Progenitor cell of endocrine pancreas (in vitro differentiated cells): ENCODE measurements at places on chromosomes 7 and 10. TPM values are rescaled to one million over a fixed set of nuclear protein-coding genes. Genes with fewer than 3 reads are reported as not detected.
A peak's percentile ranks its signal among the peaks of the same experiment; 100 is the strongest.

DNA sequence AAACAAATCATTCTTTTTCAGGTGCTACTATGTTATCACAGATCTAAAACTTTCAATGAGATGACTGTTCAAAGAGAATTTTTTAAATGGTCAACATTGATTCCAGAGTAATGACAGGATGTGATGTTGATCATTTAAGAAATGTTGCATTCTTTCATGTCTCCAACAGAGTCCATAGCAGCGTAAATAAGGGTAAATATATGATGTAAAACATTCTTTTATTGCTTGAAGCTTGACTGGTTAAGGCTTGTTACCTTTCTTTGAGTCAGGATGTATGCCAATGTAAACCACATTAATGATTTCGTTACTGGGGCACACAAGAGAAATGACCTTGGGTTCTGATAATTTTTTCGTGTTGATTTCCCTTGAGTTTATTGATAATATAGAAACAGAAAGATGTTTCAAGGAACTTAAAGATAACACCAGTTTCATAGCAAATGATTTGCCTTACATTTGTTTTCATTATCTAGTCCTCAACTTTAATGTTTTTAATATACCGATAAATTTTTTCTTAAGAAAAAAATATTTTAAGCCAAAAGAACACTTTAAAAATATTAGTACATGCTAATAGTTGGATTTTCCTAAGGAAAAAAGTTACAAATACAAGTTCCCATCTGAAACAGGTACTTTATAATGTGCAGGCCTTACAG is 3.5 kb downstream of the STK17A start:
- no peak for DNase-seq

The DPP6 gene
- total RNA-seq: 13.1 and 13.4 TPM in 2 replicates

GRCh38 chr7:29987811-29988317 is 1.7 kb downstream of the SCRN1 start:
- DNase-seq: no peak

DNA sequence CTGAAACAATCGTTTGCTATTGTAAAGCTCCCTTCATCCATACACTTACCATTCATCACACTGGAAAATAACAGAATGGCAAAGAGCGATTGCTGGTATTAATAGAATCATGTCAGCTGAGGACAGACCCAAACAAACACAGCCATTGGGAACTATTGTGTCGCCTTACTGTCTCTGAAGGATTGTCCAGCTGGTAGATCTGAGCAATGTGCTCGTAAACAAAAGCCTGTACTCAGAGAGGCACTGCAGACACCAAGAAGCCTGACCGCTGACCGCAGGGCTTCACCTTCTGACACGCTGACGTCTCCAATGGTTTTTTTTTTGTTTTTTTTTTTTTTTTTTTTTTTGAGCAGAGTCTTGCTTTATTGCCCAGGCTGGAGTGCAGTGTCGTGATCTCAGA is 151.0 kb upstream of the FRMD4A start:
- DNase-seq: no peak

The CPN1 gene
- 4.1 and 4.5 TPM in 2 replicates for total RNA-seq

The OR2A2 gene
- not detected in 2 replicates for total RNA-seq

DNA sequence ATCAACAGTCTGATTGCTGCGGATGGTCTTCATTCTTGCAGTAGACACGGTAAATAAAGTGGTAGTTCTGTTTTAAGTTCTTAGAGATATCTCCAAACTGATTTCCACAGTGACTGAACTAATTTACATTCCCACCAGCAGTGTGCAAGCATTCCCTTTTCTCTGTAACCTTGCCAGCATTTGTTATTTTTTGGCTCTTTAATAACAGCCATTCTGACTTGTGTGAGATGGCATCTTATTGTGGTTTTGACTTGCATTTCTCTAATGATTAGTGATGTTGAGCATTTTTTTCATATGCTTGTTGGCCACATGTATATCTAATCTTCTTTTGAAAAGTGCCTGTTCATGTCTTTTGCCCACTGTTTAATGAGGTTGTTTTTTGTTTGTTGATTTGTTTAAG is 30.2 kb upstream of the CXCL12 start:
- no peak for DNase-seq

DNA sequence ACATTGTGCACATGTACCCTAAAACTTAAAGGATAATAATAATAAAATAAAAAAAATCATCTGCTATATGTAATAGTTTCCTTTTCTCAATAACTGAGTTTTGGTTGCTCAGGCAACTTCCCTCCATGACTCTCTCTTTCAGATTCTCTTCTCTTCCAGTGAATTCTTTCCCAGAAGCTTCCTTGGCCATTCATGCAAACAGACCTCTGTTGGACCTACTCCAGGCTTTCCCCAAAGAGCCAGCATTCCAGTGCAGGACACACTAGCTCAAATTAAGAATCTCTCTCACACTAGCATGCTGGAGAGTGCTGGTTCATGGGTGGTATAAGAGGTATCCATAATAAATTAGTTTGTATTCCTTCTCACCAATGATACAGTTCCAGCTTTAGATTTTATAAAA is 31.0 kb upstream of the ZEB1 start:
- DNase-seq: no peak

GRCh38 chr10:79927111-79927828 is 21.6 kb downstream of the SFTPD start:
- no peak for DNase-seq

The GSDME gene
- total RNA-seq: 22.3 and 25.0 TPM in 2 replicates

- DNase-seq: peak; percentile 9
These were observed 34.5 kb downstream of the PPIF start for GRCh38 chr10:79381804-79382221.

DNA sequence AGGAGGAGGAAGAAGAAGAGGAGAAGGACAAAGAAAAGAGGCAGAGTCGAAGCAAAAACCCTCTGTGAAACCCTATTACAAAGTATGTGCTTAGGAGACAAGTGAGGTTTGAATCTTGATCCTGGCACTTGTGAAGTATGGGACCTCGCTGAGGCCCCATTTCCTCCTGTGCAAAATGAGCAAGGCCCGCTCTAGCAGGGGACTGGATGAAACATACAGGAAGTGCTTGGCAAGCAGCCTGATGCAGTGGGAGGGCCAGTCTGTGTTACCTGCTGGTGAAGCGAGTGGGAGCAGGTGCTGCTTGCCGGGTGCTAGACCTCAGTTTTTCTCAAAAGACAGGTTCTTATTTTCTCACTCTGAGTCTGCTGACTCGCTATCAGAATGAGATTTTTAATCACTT is 150.4 kb downstream of the JCAD start:
- no peak for DNase-seq

DNA sequence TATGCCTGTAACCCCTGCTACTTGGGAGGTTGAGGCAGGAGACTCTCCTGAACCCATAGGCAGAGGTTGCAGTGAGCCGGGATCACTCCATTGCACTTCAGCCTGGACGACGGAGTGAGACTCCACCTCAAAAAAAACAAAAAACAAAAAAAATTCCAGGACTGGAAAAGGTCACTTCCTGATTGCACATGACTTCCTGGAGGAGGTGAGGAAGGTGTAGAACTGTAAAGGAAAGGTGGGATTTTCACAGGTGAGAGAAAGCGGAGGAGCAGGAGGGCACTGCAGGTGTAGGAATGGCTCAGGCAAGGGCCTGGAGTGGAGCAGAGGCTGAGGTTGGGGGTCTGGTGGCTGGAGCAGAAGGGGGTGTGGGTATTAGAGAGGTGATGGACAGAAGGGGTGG is 3.2 kb upstream of the MUC3A start:
- no peak for DNase-seq

DNA sequence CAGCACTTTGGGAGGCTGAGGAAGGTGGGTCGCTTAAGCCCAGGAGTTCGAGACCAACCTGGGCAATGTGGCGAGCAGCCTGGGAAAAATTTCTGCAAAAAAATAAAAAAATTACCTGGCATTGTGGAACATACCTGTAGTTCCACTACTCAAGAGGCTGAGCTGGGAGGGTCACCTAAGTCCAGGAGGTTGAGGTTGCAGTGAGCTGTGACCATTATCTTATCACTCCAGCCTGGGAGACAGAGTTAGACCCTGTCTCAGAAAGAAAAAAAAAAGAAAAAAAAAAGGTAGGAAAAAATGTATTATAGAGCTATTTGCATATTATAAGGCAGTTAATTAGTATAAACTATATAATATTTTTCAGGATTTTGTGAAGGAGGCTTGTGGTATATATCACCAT is 11.0 kb upstream of the TSPAN13 start:
- DNase-seq: no peak
